Muscle of leg (tissue), 16 donors: ENCODE measurements at places on chromosomes 6 and 20.

- no peak for DNase-seq
These were observed 3.5 kb upstream of the DEFB110 start for GRCh38 chr6:50025258-50025657.

- no peak for DNase-seq
These were observed 47.7 kb downstream of the FRK start for GRCh38 chr6:116012951-116013350.

- no peak for DNase-seq
These were observed 1.1 kb downstream of the ATP5F1E start for GRCh38 chr20:59030911-59031563.

GRCh38 chr6:100116411-100117194 is 122.6 kb upstream of the MCHR2 start:
- DNase-seq, result peak; percentile 65

DNA sequence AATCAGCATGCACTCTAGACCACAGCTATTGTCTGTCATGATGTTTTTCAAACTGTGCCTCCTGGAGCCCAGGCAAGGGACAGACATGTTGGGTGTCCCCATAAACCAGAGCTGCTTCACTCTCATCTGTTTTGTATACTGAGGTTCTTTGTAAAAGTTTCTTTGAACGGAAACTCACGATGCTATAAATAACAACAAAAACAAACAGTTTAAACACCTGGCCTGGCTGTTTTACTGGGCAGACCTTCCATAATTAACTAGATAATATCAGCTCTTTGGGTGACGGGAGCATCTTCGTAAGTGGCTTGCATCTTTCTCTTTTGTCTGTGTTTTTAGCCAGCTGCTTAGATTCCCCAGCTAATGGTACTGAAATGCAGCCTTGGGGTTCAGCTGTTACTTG is 190.3 kb downstream of the ZDHHC14 start:
- DNase-seq, result no peak

DNA sequence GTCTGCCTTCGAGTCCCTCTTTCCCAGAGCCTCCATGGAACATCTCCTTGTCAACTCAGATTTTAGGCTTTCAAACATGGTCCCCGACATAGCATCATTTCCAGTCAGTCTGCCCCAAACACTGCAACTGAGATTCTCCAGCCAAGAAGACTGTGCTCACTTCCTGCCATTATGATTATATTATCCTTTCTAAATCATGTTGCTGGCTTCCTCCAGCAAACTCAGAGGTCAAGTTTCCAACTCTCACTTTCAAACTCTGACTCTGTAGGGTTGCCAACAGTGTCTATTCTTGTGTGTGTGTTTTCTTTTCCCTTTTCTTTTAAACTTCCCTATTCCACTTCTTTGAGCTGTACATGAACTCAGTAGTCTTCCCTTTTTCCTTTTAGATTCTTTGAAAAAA is 61.2 kb upstream of the TRAF3IP2 start:
- peak; percentile 89 for DNase-seq

DNA sequence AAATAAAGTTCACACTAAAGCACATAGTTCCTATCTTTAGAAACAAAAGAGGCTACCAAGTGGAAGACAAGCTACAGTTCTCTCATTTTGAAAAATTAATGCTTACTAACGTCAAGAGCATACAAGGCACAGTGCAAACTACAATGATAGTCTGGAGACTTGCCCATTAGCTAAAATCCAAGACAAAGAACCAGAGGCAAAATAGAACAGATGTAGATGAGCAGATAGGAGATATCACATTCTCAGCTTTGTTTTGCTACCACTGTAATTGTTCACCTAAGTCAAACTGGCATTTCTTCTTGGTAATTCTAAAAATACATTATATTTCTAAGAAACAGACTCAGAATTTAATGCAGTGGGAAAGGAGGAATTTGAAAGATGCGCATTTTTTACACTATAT is 5.2 kb downstream of the TMEM30A start:
- DNase-seq, result no peak

DNA sequence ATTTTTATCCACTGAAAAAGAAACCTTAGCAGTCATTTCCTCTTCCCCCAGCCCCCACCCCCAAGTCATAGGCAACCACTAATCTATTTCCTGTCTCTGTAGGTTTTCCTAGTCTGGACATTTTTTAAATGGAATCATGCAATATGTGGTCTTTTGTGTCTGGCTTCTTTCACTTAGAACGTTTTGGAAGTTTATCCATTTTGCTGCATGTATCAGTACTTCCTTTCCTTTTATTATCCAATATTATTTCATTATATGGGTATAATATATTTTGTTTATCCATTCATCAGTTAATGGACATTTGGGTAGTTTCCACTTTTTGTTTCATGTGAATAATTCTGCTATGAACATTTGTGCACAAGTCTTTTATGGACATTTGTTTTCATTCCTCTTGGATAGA is 99.3 kb upstream of the BMP5 start:
- DNase-seq, result no peak

- no peak for DNase-seq
These were observed 8.0 kb upstream of the EPM2A start for GRCh38 chr6:145743332-145743731.

GRCh38 chr20:19205981-19206396 is 6.5 kb upstream of the SLC24A3 start:
- peak; percentile 50 for DNase-seq

GRCh38 chr6:159620947-159621346 is 72.1 kb downstream of the SOD2 start:
- peak; percentile 52 for DNase-seq

- peak; percentile 27 for DNase-seq
These were observed 20.7 kb downstream of the SYNJ2 start for GRCh38 chr6:158002249-158002950.

DNA sequence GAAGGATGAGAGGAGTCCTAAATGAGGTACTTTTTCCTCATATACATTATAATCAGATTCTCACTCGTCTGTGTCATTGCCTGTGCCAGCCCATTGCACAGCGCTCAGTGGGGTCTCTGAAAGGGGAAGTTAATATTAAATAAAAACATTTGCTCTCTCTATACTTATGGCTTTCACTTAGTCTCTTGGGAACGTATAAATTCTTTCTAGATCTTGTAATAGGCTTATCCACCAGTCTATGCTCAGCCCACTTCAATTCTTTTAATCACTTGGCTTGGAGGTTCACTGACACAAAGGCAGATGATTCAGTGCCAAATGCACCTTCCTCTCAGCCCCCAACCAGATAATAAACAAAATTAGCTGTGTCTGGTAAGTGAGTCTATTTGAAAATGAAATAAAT is 164.3 kb upstream of the OGFRL1 start:
- DNase-seq, result no peak

- no peak for DNase-seq
These were observed 131.8 kb downstream of the TIAM2 start for GRCh38 chr6:155126727-155127439.

DNA sequence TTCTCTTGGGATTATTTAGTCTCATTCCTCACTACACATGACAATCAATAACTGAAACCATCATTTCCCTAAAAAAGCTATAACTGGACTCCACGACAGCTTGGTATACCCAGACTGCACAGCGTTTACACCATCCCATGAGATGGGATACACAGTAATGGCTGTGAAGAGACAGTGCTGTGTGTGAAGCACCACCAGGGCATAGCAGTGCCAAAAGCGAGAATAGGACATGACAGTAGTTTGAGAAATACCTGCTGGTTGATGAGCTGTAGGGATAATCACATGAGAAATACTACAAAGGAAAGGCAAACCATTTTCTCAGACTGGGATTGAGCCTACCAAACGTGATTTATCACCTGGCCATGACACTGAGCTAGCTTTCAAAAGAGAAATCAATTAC is 22.4 kb upstream of the LYRM2 start:
- DNase-seq, result no peak

DNA sequence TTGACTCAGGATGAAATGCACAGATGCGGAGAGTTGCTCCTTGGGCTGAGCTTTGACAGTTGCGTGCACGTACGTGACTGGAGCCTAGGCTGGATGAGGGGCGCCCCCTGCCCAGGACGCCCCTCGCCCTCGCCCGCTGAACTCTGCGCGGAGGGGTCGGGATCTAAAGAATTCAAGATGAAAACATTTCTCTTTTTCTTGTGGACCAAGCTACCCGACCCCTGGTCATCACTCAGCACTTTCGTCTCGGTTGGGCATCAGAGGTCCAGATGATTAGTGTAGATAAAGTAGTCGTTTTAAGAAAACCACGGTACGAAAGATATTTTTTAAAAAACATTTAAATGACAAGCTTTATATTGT is 700 bp downstream of the DTD1 start:
- DNase-seq, result no peak

DNA sequence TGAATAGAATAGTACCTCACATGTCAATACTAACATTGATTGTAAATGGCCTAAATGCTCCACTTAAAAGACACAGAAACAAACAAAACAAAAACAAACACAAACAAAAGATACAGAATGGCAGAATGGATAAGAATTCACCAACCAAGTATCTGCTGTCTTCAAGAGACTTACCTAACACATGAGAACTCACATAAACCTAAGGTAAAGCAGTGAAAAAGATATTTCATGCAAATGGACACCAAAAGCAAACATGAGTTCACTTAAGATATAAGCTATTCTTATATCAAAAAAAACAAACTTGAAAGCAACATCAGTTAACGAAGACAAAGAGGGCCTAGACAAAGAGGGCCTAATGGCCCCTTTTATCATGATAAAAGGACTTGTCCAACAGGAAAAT is 47.3 kb upstream of the ZNF133 start:
- DNase-seq, result no peak

DNA sequence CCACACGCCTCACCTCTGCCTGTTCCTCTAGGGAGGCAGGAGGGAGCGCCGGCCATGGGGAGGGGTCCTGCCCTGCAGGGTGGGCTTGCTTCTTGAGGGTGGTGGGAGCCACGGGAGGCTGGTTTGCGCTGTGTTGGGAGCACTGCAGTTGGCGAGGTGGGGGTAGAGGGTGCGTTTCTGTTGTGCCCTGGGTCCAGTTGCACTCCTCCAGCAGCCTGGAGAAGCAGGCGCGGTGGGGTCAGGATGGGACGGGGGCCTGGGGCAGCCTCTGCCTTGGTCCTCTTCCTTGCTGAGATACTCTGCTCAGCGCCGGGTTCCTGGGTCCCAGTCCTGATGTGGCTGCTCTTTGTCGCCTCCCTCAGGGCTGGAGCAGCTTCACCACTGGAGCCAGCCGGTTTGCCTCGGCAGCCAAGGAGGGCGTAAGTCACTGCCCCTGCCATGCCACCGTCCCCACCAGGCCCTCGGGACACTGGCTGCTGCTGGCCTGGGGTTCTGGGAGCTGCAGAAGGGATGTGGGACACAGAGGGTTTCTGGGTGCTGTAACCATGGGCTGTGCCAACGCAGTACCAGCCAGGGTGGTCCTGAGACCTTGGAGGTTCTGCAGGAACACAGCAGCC is 8.4 kb downstream of the ARFGAP1 start:
- DNase-seq, result no peak

- DNase-seq, result no peak
These were observed 26.9 kb downstream of the CFAP61 start for GRCh38 chr20:20079102-20079784.

DNA sequence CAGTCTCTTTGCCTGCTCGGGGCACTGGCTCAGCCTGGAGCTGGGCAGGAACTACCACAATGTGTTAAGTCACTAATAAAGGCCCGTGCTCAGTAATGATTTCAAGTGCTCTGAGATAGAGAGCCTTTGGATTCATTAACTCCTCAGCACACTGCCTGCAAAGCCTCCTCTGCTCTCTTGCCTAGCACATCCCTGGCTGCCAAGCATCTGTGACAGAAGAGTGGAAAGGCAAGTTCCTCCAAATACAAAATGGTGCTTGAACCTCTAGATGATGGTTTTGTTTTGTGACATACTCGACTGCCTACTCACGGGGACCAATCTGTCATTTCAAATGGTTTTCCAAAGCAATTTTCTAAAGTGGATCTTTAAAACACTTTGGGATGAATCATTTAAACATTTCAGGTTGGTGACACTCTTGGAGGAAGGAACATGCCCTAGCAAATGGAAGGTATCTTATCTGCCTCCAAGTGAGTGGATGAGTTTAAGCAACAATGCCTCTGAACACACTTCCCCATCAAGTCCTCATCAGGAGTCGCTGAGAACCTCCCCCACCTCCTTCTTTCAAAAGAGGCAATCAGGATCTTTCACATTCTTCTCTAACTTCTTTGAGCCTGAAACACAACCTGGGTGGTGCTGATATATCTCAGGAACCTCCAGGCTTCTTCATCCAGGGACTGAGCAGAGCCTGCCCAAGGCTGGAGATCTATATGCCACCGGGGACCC is 35.8 kb downstream of the METTL24 start:
- no peak for DNase-seq

DNA sequence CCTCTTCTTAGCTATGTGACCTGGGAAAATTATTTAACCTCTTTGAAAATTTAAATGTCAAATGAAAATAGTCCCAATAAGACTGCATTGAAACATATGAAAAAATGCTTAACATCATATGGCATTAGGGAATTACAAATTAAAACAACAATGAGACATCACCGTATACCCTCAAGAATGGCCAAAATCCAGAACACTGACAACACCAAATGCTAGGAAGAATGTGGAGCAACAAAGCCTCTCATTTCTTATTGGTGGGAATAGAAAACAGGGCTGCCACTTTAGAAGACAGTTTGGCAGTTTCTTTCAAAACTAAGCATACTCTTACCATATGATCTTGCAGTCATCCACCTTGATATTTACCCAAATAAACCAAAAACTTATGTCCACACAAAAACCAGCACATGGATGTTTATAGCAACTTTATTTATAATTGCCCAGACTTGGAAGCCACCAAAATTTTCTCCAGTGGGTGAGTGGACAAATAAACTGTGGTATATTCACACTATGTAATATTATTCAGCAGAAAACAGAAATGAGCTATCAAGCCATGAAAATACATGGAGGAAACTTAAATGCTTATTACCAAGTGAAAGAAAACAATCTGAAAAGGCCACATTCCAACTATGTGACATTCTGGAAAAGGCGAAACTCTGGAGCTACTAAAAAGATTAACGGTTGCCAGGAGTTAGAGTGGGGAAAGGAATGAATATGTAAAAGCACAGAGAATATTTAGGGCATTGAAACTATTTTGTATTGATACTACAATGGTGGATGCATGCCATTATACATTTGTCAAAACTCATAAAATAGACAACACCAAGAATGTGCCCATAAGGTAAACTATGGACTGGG is 459.9 kb downstream of the GRIK2 start:
- DNase-seq, result no peak

DNA sequence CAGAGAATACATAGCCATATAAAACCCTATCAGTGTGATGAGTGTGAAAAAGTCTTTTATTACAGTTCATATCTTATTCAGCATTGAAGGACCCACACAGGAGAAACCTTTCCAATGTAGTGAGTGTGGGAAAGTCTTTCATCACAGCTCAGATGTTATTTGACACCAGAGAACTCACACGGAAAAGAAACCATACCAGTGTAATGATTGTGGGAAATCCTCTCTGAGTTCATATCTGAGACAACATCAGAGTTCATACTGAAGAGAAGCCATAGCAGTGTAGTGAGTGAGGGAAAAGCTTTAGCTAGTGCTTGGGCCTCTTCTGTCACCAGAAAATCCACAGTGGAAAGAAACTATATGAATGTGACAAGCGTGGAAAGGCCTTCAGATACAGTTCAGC is 8.6 kb upstream of the ZSCAN16 start:
- DNase-seq, result no peak
